T-cell (primary cell): ENCODE measurements at places on chromosomes 3 and 15. TPM values are rescaled to one million over a fixed set of nuclear protein-coding genes. Genes with fewer than 3 reads are reported as not detected.

CCR8 gene
- total RNA-seq = 6.7 TPM

SAMD7 gene
- total RNA-seq = not detected

ERICH6 gene
- not detected for total RNA-seq

LYZL4 gene
- total RNA-seq = not detected

NRROS gene
- 7.6 TPM for total RNA-seq

FOXL2 gene
- total RNA-seq = not detected

TMF1 gene
- 80.4 TPM for total RNA-seq

ZNF770 gene
- total RNA-seq = 44.5 TPM

FAM174B gene
- 12.3 TPM for total RNA-seq

SLC2A2 gene
- total RNA-seq = not detected

CCDC191 gene
- 7.3 TPM for total RNA-seq

PLSCR5 gene
- total RNA-seq = not detected

TRPM1 gene
- not detected for total RNA-seq

PPP1R14D gene
- not detected for total RNA-seq

AQP9 gene
- 0.09 TPM for total RNA-seq

MESP1 gene
- 0.23 TPM for total RNA-seq

ECE2 gene
- total RNA-seq = not detected

ANKUB1 gene
- not detected for total RNA-seq

ZNF502 gene
- 4.3 TPM for total RNA-seq

SLC7A14 gene
- not detected for total RNA-seq

MED12L gene
- total RNA-seq = 0.66 TPM

TERC gene
- 15.3 TPM for total RNA-seq

MUC20 gene
- total RNA-seq = 6.0 TPM

LINGO1 gene
- total RNA-seq = not detected

SERPINI1 gene
- 3.0 TPM for total RNA-seq

NIT2 gene
- 42.1 TPM for total RNA-seq

CNTN3 gene
- not detected for total RNA-seq

FES gene
- total RNA-seq = 4.3 TPM

GOLGA6L1 gene
- total RNA-seq = not detected

TMC3 gene
- not detected for total RNA-seq
